ENCODE measurements at places on chromosomes 7 and 10.

- no peaks in the 10 kb centered on the region for H3K36me3 ChIP-seq
- no peak for DNase-seq
- H3K27me3 ChIP-seq = no peaks in the 10 kb centered on the region
- no peak overlapping the region for H3K27ac ChIP-seq
These were observed 224.2 kb upstream of the LYZL1 start for GRCh38 chr10:29064680-29065079.

DNA sequence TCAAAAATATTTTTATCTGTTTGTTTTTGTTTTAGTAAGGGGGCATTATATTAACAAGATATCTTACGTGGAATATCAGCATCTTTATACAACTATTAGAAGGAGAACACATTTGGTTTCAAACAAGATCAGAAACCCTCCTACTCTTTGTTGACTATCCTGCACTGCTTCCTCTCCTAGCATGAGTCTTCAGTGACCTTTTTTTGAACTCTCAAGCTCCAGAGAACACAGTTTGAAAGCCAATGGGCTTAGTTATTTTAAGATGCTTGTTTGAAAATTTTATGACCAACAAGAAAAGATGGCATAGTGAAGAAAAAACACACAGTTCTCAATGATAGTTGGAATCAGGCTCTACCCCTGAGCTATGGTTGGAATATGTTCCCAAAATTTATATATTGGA lies 37.2 kb upstream of the RTKN2 start:
- H3K27me3 ChIP-seq = no peaks in the 10 kb centered on the region
- H3K36me3 ChIP-seq = no peaks in the 10 kb centered on the region
- H3K27ac ChIP-seq = no peak overlapping the region
- H3K4me3 ChIP-seq = no peak overlapping the region
- no peaks in the 10 kb centered on the region for H3K4me1 ChIP-seq
- no peak for DNase-seq

DNA sequence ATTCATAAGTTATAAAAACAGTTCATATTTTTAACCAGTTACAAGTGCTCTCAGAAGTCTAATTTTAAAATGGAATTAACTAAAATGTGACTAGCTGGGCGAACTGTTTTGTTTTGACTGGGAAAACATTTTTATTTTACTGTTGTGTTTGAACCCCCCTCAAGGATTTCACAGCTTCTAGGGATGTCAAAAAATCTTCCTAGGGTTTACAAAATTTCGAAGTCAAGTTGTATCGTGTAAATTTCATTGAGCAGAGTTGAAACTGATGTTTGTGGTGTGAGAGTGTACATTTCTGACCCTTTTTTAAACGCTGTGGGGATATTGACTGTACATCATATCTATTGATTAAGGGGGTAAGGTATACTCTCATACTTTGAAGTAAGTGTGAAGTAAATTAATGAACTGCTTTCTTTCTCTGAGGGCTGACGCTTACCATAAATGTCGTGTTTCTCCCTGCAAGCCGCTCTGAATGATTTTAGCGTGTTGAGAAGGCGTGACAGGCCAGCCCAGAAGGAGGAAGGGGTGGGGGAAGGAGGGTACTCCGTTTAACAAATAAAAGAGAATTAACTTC lies 1.8 kb upstream of the SP8 start:
- no peak overlapping the region for H3K4me3 ChIP-seq
- no peak overlapping the region for H3K27ac ChIP-seq
- DNase-seq = no peak
- H3K4me1 ChIP-seq = peaks cover 5% of the 10 kb centered on the region
- H3K36me3 ChIP-seq = no peaks in the 10 kb centered on the region

- no peak overlapping the region for H3K27ac ChIP-seq
- H3K36me3 ChIP-seq = no peaks in the 10 kb centered on the region
- no peaks in the 10 kb centered on the region for H3K4me1 ChIP-seq
These were observed 1021.9 kb downstream of the LRMDA start for GRCh38 chr10:76453332-76453731.

- H3K27me3 ChIP-seq = no peaks in the 10 kb centered on the region
- no peak overlapping the region for H3K27ac ChIP-seq
- peaks cover 25% of the 10 kb centered on the region for H3K4me1 ChIP-seq
These were observed 221.2 kb downstream of the FAM107B start for GRCh38 chr10:14553448-14553847.

DNA sequence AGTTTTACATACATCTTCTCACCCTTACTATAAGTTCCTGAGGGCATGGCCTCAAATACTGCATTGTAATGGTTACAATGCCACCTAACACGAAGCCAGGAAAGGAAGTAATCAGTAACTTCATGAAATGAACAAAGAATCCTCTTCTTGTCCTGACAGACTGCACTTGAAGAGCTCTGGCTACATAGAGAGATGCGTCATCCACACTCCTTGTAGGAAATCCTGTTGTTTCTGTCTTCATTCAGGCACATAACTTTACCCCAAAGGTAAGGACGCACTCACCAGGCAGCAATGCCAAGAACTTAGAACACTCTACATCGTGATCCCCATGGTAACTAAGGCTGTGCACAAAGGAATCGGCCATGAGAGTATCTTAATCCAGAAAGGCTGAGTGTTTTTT lies 80.3 kb upstream of the ARID5B start:
- DNase-seq = no peak
- no peak overlapping the region for H3K27ac ChIP-seq
- no peaks in the 10 kb centered on the region for H3K27me3 ChIP-seq
- no peak overlapping the region for H3K4me3 ChIP-seq
- H3K4me1 ChIP-seq = peaks cover 7% of the 10 kb centered on the region

GRCh38 chr7:20244334-20245120 lies 27.3 kb upstream of the MACC1 start:
- DNase-seq = no peak
- no peaks in the 10 kb centered on the region for H3K36me3 ChIP-seq
- H3K27ac ChIP-seq = no peak overlapping the region
- H3K4me3 ChIP-seq = no peak overlapping the region
- H3K27me3 ChIP-seq = no peaks in the 10 kb centered on the region
- peaks cover 11% of the 10 kb centered on the region for H3K4me1 ChIP-seq

DNA sequence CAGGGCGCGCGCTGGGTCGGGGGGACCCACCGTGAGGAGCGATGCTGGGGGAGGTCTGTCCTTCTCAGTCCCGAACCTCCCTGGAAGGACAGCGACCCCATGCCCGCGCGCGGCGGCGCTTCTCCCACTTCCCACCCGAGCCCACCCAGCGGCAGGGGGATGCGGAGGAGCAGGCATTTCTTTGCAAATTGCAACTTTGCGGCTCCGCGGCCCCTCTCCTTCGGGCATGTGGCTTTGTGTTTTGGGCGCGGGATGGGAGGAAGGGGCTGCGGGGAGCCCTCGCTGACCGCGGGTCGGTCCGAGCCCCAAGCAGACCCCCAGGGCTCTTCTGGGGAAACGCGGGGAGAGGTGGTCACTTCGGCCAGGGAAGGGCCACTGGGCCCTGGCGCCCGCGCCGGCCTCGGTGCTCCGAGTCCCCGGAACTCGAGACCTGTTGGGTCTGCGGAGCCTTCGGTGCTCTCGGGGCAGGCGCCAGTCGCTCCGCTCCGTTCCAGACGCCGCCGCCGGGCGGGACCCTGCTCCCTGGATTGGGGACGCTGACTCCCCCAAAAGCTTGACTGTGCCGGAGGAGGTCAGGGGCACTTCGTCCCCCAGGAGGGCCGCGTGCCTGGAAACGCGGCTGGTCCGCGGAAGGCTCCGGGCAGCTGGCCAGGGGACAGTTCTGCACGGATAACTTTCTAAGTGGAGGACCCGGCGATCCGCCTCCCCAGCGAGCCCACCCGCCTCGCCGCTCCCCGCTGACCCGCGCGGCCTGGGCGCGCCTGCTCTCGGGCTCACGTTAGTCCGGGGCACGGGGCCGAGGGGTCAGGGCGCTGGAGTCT lies 164.2 kb upstream of the DPP6 start:
- H3K27me3 ChIP-seq = no peaks in the 10 kb centered on the region
- no peaks in the 10 kb centered on the region for H3K4me1 ChIP-seq
- no peak overlapping the region for H3K4me3 ChIP-seq
- H3K36me3 ChIP-seq = no peaks in the 10 kb centered on the region

DNA sequence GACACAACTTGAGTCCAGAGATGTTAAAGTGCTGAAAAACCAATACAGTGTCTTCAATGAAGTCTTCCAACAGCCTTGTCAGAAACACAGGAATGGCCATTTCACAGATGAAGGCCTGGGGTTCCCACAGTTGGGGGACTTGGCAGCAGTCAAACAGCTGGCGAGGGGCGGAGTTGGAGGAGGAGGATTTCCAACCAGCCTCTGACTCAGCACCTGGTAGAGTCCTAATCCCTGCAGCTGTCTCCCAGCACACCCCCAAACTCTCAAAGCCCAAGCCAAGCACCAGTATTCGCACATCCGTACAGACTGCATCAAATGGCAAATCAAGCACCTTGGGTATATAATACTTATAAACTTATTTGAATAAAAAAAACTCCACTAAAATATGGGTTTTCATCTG lies 28.0 kb downstream of the CTBP2 start:
- H3K27ac ChIP-seq = no peak overlapping the region
- H3K36me3 ChIP-seq = peaks cover 15% of the 10 kb centered on the region
- no peaks in the 10 kb centered on the region for H3K27me3 ChIP-seq
- peak; percentile 19 for DNase-seq
- no peak overlapping the region for H3K4me3 ChIP-seq

- no peaks in the 10 kb centered on the region for H3K4me1 ChIP-seq
- no peak overlapping the region for H3K27ac ChIP-seq
- H3K4me3 ChIP-seq = no peak overlapping the region
- no peak for DNase-seq
- H3K36me3 ChIP-seq = no peaks in the 10 kb centered on the region
- no peaks in the 10 kb centered on the region for H3K27me3 ChIP-seq
These were observed 26.2 kb downstream of the C1GALT1 start for GRCh38 chr7:7208520-7208919.

DNA sequence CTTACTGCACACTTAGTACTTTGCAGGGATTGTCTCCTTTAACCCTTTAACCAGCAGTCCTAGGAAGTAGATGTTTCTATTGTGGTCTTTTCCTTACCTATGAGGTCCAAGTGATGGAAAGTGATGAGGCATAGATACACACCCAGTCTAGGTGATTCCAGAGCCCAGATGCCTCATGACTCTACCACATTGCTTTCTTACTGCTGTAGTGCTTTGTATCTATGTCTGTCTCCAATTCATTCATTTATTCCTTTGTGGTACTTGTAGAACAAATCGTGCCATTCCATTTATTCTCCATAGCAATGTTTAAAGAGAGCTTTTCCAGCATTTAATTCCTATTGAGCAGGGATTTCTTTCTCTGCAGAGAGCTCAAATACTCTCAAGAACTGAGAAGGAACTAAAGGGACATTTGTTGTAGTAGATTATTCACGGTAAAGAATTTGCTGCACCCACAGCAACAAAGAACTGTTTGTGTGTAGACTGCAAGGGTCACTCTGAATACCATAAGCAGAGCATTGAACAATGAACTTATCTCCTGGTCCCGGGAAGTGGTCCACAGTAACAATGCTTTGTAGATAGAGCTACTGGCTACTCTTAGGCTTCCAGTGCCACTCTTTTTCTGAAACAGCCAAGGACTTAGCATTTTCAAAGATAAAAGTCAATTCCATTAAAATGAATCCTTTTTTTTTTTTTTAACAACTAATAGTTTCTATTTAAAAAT lies 337.0 kb downstream of the PTEN start:
- no peak overlapping the region for H3K27ac ChIP-seq
- H3K36me3 ChIP-seq = no peaks in the 10 kb centered on the region
- H3K27me3 ChIP-seq = no peaks in the 10 kb centered on the region
- DNase-seq = no peak

DNA sequence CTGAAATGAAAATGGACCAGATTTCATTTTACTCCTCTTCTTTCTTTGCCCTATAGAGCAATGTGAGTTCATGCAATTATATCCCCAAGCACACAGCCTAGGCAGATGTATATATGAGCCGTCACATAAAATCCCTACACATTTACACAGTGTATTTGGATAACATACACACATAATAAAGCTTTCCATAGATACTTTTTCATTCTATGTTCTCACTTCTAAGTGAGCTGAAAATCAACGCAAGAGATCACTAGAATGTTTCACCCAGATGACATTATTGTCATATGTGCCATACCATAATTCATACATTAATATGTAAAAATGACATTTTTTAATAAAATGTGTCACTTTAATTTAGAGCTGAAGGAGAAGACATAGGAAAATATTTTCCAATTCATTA lies 129.4 kb downstream of the INHBA start:
- no peak for DNase-seq
- no peak overlapping the region for H3K4me3 ChIP-seq
- H3K27me3 ChIP-seq = no peaks in the 10 kb centered on the region
- no peak overlapping the region for H3K27ac ChIP-seq

GRCh38 chr10:16866541-16867275 lies 49.5 kb upstream of the RSU1 start:
- H3K36me3 ChIP-seq = no peaks in the 10 kb centered on the region
- H3K4me3 ChIP-seq = no peak overlapping the region
- H3K27ac ChIP-seq = no peak overlapping the region
- H3K4me1 ChIP-seq = peaks cover 19% of the 10 kb centered on the region

- peaks cover 4% of the 10 kb centered on the region for H3K27me3 ChIP-seq
- H3K27ac ChIP-seq = no peak overlapping the region
- DNase-seq = no peak
- peaks cover 3% of the 10 kb centered on the region for H3K4me1 ChIP-seq
- H3K4me3 ChIP-seq = no peak overlapping the region
These were observed 111.3 kb upstream of the PODXL start for GRCh38 chr7:131667699-131668098.

- H3K4me1 ChIP-seq = peaks cover 13% of the 10 kb centered on the region
- peak; percentile 33 for DNase-seq
These were observed 1.0 kb downstream of the UBTD1 start for GRCh38 chr10:97499561-97500296.

GRCh38 chr10:111498560-111498959 lies 421.7 kb downstream of the ADRA2A start:
- H3K27ac ChIP-seq = no peak overlapping the region
- no peak for DNase-seq
- H3K27me3 ChIP-seq = peaks cover 4% of the 10 kb centered on the region
- H3K4me1 ChIP-seq = no peaks in the 10 kb centered on the region
- H3K36me3 ChIP-seq = no peaks in the 10 kb centered on the region

DNA sequence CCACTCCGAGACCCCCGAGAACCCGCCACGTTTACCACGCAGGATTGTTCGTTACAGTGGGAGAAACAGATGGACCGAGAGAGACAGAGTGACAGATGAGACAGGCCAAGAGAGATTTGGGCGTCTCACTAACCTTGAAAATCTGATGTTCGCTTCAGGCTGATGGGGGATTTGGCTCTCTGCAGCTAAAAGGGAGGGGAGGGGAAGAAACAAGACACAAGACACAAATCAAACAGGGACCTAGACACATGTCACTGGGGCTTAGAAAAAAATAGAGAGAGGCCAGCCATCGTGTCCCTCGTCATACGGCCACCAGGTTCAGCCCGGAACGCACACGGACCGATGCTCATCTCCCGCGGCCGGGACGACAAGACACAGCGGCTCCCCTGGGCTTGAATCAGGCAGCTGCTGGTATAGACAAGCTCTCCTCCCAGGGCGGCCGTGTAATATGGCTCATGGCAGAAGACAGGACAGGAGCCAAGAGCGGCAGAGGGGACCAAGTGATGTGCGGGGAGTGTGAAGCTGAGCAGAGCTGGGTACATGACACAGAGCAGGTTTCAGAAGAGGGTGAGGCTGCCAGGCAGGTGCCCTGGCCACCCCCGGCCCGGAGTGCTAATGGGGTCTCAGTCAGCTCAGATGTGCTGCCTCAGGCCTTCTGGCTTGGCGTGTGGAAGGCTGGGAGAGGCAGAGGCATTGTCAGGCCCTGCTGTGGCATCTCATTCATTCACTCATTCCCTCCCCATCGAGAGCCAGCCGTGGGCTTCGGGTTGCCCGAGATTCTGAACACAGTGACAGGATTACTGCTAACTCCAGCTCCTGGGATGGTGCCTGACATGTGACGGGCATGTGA lies 88.5 kb upstream of the GNA12 start:
- no peak for DNase-seq
- no peak overlapping the region for H3K4me3 ChIP-seq
- H3K27me3 ChIP-seq = peaks cover 15% of the 10 kb centered on the region
- no peaks in the 10 kb centered on the region for H3K36me3 ChIP-seq
- no peaks in the 10 kb centered on the region for H3K4me1 ChIP-seq
- no peak overlapping the region for H3K27ac ChIP-seq
